Hippocampal formation (tissue), 2 donors: ENCODE measurements at places on chromosomes 7 and 10.

- no peak for DNase-seq
Measured at GRCh38 chr10:74026428-74027015, 28.6 kb downstream of the VCL start.

DNA sequence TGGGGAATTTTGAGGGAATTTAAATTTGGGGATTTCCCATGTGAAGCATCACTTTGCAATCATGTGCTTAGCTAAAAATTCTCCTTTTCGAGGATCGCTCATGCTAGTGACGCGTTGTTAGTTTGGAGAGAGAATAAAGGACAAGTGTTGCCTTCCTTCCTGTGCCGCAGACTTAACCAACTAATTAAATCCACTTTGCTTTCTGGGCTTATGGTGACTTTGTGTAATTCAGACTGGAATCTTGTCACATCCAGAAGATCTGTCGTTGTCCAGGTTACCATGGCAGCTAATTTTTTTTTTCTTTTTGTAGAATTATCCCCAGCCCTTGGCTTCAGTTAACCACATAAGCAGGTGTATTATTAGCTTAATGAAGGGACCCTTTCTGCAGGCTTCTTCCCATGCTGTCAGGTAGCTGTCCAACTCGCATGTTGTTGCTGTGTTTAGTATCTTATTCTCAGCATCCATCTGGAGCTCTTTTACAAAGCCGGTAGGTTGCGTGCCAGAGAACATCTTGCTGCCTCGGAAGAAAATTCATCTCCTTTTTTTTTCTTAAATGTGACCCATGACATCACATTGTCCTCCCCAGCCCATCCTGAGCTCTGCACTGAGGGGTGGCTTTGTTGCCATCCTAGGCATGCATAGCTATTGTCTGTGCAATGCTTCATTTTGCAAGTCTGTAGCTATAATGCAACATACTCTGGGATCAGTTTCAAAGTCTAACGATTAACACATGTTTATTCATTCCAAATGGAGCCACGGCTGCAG is 47.2 kb upstream of the NRP1 start:
- peak; percentile 48 for DNase-seq

DNA sequence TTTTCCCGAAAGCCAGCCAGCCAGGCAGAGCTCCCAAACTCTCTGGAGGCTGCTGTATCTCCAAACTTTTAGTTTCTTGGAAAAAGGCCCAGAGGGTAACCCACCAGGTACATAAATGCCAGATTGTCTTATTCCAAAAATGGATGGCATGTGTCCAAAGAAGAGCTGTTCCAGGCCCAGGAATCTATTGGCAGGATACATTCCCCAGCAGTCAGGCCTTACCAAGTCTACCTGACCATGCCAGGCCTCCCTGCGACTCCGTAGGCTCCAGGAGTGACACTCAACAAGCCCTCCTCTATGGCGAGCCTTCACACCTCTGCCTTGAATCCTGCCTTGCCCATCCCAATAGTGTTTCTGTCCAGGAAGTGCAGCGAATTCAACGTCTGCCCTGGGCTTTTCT is 95.6 kb downstream of the GRB10 start:
- no peak for DNase-seq

GRCh38 chr7:151207804-151208203 is 2.5 kb downstream of the H2BK1 start:
- DNase-seq: no peak

- no peak for DNase-seq
Measured at GRCh38 chr10:63769367-63769766, 248.2 kb downstream of the REEP3 start.

GRCh38 chr7:149821191-149822148 is 16.7 kb upstream of the ZNF862 start:
- no peak for DNase-seq

- no peak for DNase-seq
Measured at GRCh38 chr7:33604056-33604455, 301.3 kb upstream of the BMPER start.

DNA sequence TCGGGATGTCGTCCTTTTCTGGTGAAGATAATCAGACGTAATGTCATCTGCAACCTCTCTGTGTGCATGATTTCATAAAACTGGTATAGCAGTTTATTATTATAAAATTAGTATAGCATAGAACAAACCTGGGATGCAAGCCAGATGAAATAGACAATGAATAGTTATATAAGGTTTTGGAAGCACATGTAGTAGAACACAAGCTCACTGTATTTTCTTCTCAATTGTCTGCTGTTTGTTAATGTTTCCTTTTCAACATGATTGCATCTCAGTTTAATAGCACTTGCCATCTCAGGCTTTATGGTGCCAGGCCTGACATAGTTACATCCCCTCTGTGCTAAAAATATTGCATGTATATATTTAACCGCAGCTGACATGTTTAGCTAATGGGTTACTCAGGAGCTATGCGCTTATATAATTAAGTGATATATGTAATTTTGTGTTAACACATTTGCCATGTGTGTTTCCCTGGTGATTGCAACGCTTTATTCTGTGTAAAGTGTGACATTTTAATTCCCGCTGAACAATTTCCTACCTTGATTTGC is 132.7 kb downstream of the ARID5B start:
- DNase-seq: no peak
